ENCODE measurements at places on chromosomes 12 and 14.

DNA sequence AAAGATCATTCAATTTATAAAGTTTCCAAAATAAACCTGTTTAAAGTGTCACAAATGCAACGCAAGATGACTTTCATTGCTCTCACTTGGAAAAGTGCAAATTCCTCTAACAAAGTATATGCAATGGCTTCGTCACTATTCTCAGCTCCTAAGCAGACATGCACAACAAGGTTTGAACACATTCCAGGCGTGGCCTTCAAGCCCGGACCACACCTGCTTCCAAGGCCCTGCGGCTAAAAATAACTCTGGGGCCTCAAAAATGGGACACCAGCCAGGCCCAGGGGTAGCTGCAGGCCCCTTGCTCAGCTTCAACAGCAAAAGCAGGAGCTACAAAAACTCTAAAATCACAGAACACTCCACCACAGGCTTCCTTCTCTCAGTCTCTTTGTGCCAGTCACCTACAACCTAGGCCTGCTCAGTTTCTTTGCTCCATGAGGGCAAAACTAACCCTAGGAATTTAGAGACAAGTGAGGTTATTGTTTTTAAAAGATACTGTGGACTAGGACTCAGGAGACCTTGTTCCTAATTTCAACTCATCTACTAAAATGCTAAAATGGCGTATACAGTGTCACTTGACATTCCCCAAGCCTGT, 29.3 kb downstream of the DUSP16 start:
- DNase-seq, result peak; percentile 86

- peak; percentile 17 for DNase-seq
Measured at GRCh38 chr14:68873376-68873775, 80.5 kb upstream of the ZFP36L1 start.

GRCh38 chr14:28577187-28577586, 189.4 kb upstream of the FOXG1 start:
- DNase-seq, result no peak

DNA sequence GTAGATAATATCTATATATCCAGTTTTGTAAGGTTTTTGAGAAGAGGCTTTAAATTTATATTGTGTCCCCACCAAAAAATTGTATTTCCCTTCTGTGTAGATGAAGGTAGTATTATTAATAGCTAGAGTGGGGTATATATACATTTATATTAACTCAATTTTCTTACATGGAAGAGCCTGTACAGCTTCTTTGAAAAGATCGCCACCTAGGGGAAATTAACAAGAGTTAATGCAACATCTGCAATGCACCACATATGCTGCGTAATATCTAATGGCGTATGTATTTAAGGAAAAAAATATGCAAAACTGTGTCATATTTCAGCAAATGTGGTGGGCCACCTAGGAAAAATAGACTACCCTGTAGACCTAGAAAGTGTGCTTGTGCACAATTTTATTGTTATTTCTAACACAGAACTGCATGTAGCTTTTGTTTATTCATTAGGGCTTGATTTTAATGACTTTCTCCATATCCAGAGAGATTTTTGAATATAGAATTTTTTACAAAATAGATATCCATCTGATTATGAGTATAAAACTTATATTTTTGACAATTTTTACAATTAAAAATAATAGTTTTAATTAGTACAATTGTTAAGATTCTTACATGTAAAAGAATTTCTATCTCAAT, 14.0 kb downstream of the CCER1 start:
- DNase-seq, result no peak

DNA sequence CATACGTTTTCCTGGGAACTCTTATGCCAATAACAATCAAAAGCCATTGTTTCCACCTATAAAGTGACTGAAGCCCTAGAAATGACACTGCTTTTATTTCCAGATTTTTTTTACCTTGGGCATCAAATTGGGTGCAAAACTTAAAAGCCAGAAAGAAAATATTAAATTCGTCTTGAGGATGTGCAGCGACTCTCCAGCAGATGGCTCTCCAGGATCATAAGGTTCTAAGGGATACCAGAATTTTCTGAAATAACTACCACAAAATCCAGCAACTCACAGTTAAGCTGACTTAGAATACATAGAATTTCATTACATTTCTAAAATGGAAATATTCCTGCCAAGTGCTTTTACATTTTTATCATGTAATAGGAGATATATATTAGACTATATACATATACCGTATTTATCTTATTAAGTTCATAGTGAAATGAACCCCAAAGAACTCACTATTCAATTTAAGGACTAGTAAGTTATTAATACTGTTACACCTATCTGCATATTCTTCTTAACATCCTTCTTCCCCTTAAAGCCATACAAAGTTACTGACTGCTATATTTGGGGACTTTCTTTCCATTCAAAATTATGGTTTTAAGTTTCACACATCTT, 44.0 kb downstream of the ARMH4 start:
- no peak for DNase-seq
